ENCODE measurements at places on chromosomes 7 and 10.

DNA sequence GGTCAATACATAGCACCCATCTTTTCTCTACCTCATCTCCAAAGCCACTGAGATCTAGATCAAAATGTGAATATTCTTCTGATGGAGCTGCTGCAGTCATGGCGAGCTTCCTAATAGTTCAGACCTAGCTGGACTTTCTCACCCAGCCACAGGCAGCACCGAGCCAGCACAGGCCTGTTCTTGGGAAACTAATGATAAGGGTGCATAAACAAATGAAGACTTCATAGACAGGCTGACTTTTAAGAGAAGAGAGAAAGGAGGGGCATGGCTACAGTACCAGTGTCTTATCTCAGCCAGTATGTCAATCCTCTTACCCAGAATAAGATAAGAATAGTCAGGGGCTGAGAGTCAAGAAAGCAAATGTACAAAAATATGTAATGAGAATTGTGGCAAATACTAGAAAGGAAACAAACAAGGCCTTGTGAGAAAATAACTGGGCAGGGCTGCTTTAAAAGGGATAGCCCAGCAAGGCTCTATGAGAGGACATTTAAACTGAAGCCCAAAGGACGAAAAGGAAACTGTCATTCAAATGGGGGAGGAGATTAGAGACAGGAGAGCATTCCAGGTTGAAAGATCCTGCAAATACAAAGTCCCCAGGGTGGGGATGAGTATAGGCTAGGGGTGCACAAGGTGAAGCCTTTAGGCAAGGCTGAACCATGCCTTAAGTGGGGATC is 21.8 kb upstream of the CDK14 start:
- DNase-seq = peak; percentile 64

DNA sequence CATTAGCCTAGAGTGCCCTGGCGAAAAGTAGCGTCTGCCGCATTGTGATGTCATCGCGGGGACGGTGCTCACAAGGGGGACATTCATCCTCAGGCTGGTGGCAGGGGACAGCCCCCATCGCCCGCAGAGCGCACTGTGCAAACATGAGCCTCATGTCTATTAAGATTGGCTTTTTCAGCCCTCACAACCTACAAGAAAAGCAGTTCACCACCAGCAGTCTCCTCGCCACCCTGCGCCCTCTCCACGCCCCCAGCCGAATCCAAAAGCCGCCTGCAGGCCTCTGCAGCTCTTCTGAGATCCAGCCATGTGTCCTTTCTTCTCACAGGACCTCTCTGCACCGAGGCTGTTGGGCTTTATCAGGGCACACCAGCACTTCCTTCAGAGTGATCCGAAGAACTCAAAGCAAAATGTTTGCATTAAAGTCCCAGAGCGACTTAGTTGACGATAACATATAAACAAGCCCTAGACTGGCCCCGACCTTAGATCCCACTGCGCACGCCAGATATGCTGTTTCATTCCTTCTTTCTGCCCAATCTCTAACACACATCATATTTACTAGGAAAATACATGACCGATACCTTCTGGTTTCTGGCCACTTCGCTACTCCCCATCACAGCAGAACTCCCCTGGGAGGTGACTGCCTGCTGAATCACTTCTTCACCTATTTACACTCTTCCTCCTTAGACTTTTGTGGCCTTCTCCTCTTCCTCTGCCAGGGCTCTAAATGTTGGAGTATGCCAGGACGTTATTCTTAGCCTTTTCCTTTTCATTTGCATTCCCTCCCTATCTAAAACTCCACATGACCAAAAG is 206.0 kb upstream of the SH2B2 start:
- peak; percentile 97 for DNase-seq

GRCh38 chr10:13503745-13504463 is 24.9 kb downstream of the BEND7 start:
- DNase-seq = no peak

GRCh38 chr7:149622444-149623210 is 125.0 kb upstream of the ZNF746 start:
- DNase-seq = no peak

DNA sequence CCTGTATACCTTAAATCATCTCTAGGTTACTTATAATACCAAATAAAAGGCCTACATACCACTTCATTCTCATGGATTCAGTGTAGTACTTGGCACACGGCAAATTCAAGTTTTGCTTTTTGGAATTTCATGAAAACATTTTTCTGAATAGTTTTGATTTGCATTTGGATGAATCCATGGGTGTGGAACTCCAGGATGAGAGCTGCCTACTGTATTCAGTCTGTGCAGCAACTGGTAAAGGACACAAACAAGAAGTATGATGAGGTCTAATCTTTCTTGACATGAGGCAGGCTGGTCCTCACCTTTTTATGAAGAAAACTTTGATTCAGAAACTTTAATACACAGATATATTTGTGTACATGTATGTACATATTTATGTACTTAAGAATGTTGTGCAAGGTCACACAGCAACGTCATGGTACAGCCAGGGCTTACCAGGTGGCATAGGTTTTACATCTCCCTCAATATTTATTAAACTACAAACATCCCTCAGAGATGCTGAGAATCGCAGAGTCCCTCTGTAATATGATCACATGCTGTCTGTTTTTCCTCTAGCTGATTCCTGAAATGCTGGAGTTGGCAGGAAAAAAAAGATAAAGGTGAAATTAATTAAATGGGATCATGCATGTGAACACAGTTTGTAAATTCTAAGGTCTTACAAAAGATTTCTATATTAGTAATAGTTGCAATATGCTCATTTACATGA is 239.6 kb downstream of the PRKG1 start:
- DNase-seq = no peak

DNA sequence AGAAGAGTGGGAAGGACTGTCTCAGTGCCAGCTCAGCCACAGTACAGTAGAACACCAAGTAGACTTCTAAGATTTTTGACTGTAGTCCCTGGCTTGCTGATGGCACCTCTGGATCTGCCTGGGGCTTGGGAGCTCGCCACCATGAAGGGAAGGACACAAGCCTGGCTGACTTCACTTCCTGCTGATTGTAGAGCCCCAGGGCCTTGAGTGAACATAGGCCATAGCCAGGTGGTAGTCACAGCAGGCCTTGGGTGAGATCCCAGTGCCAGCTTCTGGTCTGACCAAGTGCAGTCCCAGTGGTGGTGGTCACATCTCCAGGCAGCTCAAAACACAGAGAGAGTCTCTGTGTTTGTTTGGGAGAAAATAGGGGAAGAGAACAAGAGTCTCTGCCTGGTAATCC is 57.6 kb upstream of the HBP1 start:
- no peak for DNase-seq

DNA sequence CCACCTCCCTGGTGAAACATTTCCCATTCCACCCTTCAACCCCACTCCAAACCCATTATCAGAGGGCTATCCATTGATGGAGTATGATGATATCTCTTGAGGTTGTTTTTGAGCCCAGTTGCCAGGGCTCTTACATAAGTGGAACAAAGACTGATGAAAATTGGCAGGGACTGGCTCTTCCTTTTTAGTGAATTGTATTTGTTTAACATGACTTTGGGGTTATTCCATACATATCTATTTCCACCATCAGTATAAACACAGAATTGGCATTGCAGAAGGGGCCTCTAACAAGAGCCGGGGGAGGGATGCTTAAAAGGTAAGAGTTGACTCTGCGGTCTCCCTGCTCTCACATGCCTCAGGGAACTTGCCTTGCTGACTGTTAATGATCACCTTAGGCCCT is 28.9 kb downstream of the FZD1 start:
- no peak for DNase-seq

DNA sequence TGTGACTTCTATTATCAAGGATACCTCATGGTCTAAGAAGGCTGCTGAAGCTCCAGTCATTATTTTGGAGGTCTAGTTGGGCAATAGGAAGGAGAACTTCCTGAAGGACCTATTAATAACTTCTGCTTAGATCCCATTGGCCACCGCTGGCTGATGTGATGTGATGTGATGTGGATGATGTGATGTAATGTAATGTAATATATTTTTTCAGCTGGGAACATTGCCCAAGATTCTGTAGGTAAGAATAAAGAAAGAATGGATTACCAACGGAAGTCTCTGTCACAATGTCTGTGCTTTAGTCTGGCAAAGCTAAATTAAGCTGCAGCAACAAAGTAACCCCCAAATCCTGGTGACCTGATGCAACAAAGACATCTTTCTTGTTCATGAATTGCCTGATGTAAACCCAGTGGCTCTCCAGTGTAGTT is 233.7 kb downstream of the PTEN start:
- DNase-seq = peak; percentile 25

GRCh38 chr7:11524476-11525397 is 307.3 kb downstream of the THSD7A start:
- DNase-seq = no peak

DNA sequence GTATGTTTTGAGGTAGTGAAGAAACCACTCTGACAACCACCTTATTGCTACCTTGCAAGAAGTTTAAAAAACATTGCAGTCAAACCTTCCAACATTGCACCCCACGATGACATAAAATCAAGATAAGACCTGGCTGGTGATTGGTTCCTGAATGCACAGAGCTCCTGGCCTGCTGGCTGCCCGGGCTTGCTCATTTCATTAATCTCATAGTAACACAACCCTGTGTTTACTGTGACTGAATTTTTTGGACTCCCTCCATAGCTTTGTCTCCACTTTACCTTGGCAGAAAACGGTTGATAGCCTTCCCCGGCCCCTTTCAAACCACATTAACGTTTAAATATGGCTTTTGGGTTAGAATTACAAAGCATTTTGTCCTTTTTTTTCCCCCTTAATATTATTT is 27.5 kb downstream of the VWA2 start:
- peak; percentile 86 for DNase-seq

- DNase-seq = peak; percentile 2
These were observed 1066.5 kb downstream of the TYW1 start for GRCh38 chr7:68063171-68063570.

GRCh38 chr10:84173501-84173929 is at the start of gene GPR15LG:
Gene GPR15LG, plus strand, starts transcription at chr10:84173801. Its CDS starts 51 bp downstream, at chr10:84173852.
- DNase-seq = no peak

- DNase-seq = peak; percentile 64
These were observed 365.6 kb downstream of the ANKRD7 start for GRCh38 chr7:118590107-118590506.

DNA sequence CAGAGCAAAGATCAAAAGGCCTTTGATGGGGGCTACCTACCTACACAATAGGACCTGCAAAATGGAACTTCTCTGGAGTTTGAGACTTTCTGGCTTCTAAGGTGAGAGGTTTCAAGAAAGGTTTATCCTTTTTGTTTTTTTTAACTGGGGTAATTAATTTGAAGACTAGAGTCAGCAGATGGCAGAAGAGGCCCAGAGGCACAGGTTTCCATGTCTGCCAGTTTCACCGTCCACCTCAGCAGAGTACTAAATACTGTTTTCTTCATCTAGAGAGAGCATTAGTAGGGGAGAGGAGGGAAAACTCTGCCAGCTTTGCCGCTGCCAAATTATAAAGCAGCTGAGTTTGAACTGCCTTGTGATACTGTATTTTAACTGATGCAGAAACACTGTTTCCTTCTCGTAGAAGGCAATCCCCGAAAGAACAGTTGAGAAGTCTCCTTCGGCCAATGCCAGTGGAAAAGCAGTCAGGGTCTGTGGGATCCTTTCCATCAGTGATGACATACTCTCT is 138.7 kb downstream of the SLC25A13 start:
- DNase-seq = no peak

GRCh38 chr10:132350946-132351345 is 19.0 kb downstream of the LRRC27 start:
- no peak for DNase-seq

GRCh38 chr7:12028508-12028907 is 182.6 kb upstream of the TMEM106B start:
- DNase-seq = no peak

DNA sequence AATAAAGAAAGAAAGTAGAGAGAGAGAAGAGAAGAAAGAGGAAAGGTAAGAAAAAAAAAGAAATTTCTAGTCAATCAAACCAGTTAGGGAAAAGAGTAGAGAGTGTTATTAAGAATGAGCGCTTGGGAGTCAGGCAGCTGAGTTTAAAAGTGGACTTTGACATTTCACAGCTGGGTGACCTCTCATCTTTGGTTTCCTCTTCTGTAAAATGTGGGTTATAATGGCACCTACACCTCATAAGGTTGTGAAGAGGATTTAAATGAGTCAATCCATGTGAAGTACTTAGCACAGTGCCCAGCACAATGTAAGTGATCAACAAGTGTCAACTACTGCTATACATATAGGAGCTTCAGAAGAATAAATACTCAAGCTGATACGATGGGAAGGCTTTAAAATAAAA is 12.2 kb downstream of the HOXA1 start:
- no peak for DNase-seq

GRCh38 chr7:30143748-30144251 is 9.0 kb downstream of the MTURN start:
- peak; percentile 71 for DNase-seq

- DNase-seq = no peak
These were observed 824.1 kb downstream of the CCSER2 start for GRCh38 chr10:85152496-85152895.

GRCh38 chr7:78714356-78714755 is 739.1 kb downstream of the MAGI2 start:
- DNase-seq = no peak

GRCh38 chr10:72258617-72259016 is 15.1 kb upstream of the DDIT4 start:
- DNase-seq = no peak

DNA sequence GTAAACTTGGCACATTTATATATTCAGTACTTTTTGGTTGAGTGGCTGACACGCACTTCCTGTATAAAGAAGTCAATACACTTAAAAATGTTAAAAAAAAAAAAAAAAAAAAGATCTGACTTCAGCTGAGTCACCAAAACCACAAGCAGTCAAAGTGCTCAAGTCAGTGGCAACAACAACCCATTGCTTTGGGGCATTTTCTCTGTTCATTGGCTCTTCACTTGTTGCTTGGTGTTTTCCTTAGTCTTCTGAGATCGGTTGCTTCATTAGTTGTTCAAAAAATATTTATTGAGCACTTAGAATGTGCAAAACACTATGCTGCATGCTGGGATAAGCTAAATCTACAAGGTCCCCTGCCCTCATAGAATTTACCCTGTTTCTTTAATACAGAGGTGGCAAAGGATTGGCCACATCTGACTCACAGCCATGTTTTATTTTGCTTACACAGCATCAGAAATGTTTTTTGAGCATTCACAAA is 63.7 kb downstream of the ZNRF2 start:
- peak; percentile 94 for DNase-seq

- no peak for DNase-seq
These were observed 283.8 kb downstream of the PTEN start for GRCh38 chr10:88147000-88147798.

- DNase-seq = no peak
These were observed 1270.9 kb downstream of the TYW1 start for GRCh38 chr7:68267486-68267885.

Data from hematopoietic multipotent progenitor cell treated with erythropoietin and hydrocortisone succinate and interleukin-3 and kit ligand, for 4 days (in vitro differentiated cells).